ENCODE measurements at places on chromosomes 11 and 22. TPM values are rescaled to one million over a fixed set of nuclear protein-coding genes. Genes with fewer than 3 reads are reported as not detected.

Gene MLC1
- total RNA-seq = not detected

Gene ACTN3
- total RNA-seq = under 0.01 TPM

Gene OR52N1
- total RNA-seq = not detected

Gene NCAPD3
- total RNA-seq = 19.0 TPM

Gene TNNI2
- not detected for total RNA-seq

Gene DERL3
- 0.76 TPM for total RNA-seq

Gene OR52A1
- not detected for total RNA-seq

Gene HBG1
- total RNA-seq = not detected
